ENCODE measurements at places on chromosomes 6 and 20. TPM values are rescaled to one million over a fixed set of nuclear protein-coding genes. Genes with fewer than 3 reads are reported as not detected.

- no peaks in the 10 kb centered on the region for H3K36me3 ChIP-seq
- H3K4me3 ChIP-seq = no peak overlapping the region
- no peaks in the 10 kb centered on the region for H3K4me1 ChIP-seq
- DNase-seq = no peak
- H3K27me3 ChIP-seq = no peaks in the 10 kb centered on the region
Measured at GRCh38 chr6:150635906-150636514, 36.3 kb downstream of the PLEKHG1 start.

The FYN gene
- total RNA-seq = 21.7 TPM

DNA sequence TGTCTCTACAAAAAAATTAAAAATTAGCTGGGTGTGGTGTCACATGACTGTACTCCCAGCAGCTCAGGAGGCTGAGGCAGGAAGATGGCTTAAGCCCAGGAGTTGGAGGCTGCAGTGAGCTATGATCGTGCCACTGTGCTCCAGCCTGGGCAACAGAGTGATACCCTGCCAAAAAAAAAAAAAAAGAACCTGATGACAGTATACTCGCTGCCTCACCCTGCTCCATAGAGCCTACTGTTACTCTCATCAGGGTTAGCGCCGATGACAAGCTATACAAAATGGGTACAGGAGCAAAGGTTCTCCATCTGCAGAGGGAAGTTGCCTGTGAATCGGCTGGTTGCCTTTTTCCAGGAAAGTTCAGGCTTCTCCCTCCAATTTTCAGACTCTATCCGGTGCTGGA, 53.4 kb downstream of the GMPR start:
- no peaks in the 10 kb centered on the region for H3K27me3 ChIP-seq
- H3K4me3 ChIP-seq = no peak overlapping the region
- no peak overlapping the region for H3K27ac ChIP-seq
- H3K36me3 ChIP-seq = no peaks in the 10 kb centered on the region
- H3K4me1 ChIP-seq = no peaks in the 10 kb centered on the region

DNA sequence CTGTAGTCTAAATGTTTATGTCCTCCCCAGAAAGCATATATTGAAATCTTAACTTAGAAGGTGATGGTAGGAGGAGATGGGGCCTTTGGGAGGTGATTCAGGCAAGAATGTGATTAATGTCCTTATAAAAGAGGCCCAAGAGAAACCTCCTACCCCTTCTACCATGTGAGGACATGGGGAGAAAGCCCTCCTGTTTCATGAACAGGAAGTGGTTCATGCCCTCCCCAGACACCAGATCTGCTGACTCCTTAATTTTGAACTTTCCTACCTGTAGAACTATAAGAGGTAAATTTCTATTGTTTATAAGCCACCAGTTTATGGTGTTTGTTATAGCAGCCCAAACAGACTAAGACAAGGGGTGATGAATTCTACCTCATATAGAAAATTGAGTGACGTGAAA, 8.7 kb upstream of the ECT2L start:
- DNase-seq = no peak
- no peaks in the 10 kb centered on the region for H3K36me3 ChIP-seq
- H3K27ac ChIP-seq = no peak overlapping the region
- no peaks in the 10 kb centered on the region for H3K4me1 ChIP-seq
- H3K4me3 ChIP-seq = no peak overlapping the region

DNA sequence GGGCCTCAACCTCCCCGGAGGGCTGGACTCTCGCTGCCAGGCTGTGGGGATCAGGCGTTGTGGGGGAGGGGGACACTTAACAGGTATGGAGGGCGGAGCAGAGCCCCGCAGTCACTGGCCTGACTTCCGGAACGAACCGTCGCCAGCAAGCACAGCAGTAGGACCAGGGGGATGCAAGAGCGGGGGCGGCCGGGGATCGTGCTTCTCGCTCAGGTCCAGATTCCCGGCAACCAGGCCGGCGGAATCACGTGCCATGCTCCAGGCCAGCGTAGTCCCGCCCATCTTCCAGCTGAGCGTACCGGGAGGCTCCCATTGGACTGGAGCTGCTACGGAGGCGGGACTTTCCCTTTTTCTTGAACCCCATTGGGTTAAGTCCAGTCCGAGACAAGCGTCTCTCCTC, 10.0 kb upstream of the POU5F1 start:
- peak; percentile 37 for DNase-seq
- H3K36me3 ChIP-seq = peaks cover 6% of the 10 kb centered on the region
- peaks cover 15% of the 10 kb centered on the region for H3K4me1 ChIP-seq
- no peaks in the 10 kb centered on the region for H3K27me3 ChIP-seq
- H3K4me3 ChIP-seq = peak overlapping the region; percentile 18

- no peak overlapping the region for H3K27ac ChIP-seq
- H3K4me3 ChIP-seq = no peak overlapping the region
- no peaks in the 10 kb centered on the region for H3K36me3 ChIP-seq
- DNase-seq = no peak
Measured at GRCh38 chr20:54051068-54051467, 19.3 kb downstream of the BCAS1 start.

GRCh38 chr6:107666084-107666980, 157.8 kb downstream of the SCML4 start:
- no peaks in the 10 kb centered on the region for H3K4me1 ChIP-seq
- no peaks in the 10 kb centered on the region for H3K27me3 ChIP-seq
- DNase-seq = no peak
- no peak overlapping the region for H3K4me3 ChIP-seq
- H3K36me3 ChIP-seq = no peaks in the 10 kb centered on the region

DNA sequence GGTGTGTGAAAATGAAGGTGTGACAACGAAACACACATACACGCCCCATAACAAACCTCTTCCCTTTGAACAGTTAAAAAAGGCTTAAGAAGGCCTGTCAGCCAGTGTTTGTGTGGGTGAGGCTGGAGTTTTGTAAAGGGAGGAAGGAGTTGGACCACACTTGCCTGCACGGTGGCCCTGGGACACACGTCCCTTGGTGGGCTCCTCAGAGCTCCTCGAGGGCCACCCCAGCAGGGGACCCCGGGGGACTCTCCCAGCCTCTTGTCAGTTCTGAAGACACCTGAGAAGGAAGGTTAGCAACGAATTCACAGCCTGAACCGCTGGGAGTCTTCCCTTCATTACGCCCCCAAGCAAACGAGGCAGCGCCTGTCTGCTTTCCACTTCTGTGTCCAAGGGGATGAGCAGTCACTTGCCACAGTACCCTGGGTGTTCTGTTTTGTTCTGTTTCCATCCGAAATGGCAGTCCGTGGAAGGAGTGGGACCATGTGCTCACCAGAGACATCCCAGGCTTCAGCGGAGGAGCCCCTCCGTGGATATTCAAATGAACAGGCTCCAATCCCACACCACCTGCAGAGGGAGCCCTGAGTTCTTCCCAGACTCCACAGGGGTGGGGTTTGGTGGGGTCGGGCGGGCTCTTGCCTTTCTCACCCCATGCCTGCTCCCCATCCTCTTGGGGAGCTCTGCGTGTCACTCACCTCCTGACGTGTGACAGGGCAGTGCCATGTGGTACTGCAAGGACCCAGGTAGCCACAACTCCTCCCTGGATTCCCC, 68.6 kb downstream of the NRN1 start:
- no peaks in the 10 kb centered on the region for H3K4me1 ChIP-seq
- DNase-seq = no peak
- no peaks in the 10 kb centered on the region for H3K36me3 ChIP-seq
- no peaks in the 10 kb centered on the region for H3K27me3 ChIP-seq
- no peak overlapping the region for H3K4me3 ChIP-seq

The PI16 gene
- 0.32 TPM for total RNA-seq

DNA sequence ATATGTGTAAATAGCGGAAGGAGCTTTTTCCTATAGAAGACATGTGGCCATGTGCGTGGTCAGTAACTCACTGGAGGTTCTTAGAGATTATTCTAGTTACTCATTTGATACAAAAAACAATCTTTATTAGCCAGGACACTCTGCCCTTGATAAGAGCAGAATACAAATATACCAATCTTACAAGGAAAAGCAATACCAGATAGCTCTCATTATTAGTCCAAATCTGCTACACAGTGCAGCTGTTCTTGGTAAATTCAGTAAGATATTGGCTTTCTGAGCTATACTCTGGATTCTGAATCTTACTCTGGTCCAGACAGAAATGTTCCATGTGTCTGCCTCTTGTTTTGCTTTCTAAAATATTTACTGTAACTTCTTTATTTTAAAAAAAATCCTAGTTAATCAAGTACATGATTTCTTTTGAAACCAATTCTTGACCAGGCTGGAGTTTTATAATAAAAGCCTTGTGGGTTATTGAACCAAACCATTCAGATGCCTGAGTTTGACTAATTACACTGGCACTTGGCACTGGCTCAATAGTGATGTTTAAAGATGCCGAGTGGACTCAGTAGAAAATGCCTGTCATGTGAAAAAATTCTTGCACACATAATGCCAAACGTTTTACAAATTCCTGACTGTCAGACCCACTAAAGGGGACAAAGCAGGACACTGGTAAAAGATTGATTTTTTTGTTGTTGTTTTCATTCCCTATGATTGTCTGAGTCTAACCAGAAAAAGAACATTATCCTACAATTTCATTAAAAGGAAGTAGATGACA, 242.8 kb upstream of the TCF21 start:
- peaks cover 8% of the 10 kb centered on the region for H3K4me1 ChIP-seq
- no peaks in the 10 kb centered on the region for H3K36me3 ChIP-seq
- no peak for DNase-seq
- no peak overlapping the region for H3K27ac ChIP-seq

DNA sequence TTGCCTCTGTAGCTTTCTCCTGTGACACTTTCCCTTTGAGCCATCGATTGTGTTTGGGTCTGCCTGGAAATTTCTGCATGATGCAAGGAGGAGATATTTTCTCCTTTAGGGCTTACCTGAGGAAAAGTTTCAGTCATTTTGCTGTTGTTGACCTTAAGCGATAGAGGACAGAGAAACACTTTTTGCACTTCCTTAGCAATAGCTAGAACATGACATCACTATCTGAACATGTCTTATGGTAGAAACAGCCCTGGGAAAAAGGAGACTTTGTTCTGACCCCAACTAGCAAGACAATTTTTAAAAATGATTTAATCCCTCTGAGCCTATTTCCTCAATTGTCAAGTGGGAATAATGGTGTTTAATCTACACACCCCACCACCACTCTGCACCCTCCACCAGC, 9.7 kb upstream of the FILIP1 start:
- no peak overlapping the region for H3K27ac ChIP-seq
- DNase-seq = no peak
- no peaks in the 10 kb centered on the region for H3K27me3 ChIP-seq
- H3K4me1 ChIP-seq = no peaks in the 10 kb centered on the region

DNA sequence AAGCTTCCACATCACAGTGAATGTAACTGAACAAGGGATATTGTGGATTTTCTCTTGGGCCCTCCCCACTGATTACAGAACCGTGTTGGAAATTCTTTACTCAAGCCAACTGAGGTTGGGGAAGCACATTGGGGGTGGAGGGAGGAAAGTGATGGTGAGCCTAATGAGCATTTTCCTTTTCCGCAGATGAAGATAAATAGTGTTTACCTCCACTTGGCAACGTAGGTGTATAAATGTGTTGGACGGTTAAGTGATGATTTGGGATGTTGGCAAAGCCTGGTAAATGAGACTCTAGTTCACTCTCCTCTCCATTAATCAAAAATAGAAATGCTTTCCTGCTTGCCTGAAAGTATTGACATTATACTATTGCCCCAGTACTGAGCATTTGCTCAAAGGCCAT, 27.1 kb upstream of the NRN1 start:
- no peak overlapping the region for H3K4me3 ChIP-seq
- DNase-seq = no peak
- no peaks in the 10 kb centered on the region for H3K27me3 ChIP-seq
- H3K4me1 ChIP-seq = no peaks in the 10 kb centered on the region

GRCh38 chr6:35310265-35310831, 12.7 kb downstream of the DEF6 start:
- DNase-seq = no peak
- H3K4me3 ChIP-seq = no peak overlapping the region
- H3K27ac ChIP-seq = no peak overlapping the region
- H3K4me1 ChIP-seq = no peaks in the 10 kb centered on the region
- no peaks in the 10 kb centered on the region for H3K36me3 ChIP-seq

DNA sequence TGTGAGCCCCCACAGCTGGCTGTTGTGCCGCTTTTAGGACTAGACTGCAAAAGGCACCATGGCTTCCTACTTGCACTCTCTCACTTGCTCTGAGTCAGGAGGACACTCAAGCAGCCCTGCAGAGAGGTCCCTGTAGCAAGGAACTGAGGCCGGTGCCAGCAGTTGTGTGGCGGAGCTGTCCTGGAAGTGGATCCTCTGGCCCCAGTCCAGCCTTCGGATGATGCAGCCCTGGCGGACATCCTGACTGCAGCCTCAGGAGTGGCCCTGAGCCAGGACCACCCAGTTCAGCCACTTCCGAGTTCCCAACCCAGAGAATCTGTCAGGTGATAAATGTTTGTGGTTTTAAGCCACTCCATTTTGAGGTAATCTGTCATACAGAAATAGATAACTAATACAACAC, 17.5 kb downstream of the CTCFL start:
- no peak overlapping the region for H3K4me3 ChIP-seq
- H3K27ac ChIP-seq = no peak overlapping the region
- no peak for DNase-seq
- no peaks in the 10 kb centered on the region for H3K36me3 ChIP-seq
- H3K4me1 ChIP-seq = no peaks in the 10 kb centered on the region
- H3K27me3 ChIP-seq = no peaks in the 10 kb centered on the region

The TBC1D20 gene
- 13.0 TPM for total RNA-seq

The RAD21L1 gene
- total RNA-seq = not detected

The VWA7 gene
- 5.0 TPM for total RNA-seq

DNA sequence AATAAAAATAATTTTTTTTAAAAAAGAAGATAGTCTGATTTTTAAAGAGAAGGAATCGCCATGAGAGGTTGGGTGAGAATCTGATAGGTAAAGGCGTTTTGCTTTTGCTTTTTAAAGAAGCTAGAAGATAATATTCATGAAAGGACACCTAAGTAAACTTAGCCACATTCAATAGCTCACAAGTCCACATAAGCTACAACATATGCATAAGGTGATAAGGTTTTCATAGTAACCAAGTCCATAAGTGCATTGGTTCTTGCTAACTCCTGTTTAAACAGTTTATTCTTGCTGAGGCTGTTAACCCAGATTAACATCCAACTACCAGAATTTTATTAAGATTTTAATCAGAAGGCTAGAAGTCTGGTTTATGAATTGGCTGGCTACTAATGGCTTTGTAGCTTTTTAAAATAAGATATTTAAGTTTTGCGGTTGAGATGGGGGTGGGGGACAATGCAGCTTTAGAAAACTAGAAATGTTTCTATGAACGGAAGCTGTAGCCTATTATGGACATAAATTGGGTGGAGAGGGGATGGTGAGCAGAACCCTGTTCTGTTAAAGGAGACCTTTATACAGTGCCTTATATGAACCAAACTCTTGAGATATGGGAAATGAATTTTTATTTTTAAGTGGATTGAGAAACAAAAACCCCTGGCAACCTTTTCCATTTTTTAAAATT, 235.1 kb downstream of the ZFAND3 start:
- H3K4me1 ChIP-seq = no peaks in the 10 kb centered on the region
- H3K27me3 ChIP-seq = no peaks in the 10 kb centered on the region
- H3K27ac ChIP-seq = no peak overlapping the region
- H3K36me3 ChIP-seq = no peaks in the 10 kb centered on the region
- DNase-seq = no peak
